ENCODE measurements at places on chromosomes 7 and 10.

GRCh38 chr7:27192546-27193334 is 7.2 kb downstream of the HOXA13 start:
- no peak for DNase-seq

GRCh38 chr7:13067036-13067435 is 379.6 kb downstream of the ARL4A start:
- no peak for DNase-seq

- no peak for DNase-seq
Measured at GRCh38 chr10:17144032-17144431, 14.4 kb upstream of the CUBN start.

DNA sequence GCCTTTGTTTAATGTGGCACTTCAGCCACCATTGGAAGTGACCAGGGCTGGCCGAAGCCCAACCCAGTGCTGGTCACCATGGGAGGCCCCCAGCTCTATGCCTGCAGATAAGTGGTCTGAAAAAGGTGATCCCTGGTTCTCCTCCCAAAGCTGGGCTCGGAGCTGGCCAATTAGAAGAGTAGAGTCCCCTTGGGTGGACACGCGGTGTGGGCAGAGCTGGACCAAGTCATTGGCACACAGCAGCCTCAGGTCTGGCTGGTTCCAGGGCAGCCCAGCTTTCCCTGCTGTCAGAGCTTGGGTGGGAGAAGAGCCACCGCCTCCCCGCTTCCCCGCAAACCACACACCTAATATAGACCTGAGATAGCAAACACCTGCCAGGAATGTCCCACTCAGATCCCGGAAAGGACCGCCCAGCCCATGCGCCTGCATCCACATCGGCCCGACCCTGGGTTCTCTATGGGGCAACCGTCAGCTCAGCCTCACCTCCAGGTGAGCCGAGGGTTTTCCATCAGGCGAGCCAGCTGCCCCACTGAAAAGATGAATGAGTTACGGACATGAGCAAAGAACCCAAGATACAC is 84.3 kb downstream of the TCERG1L start:
- DNase-seq: no peak

GRCh38 chr10:112465299-112465883 is 18.4 kb downstream of the VTI1A start:
- DNase-seq: no peak

GRCh38 chr7:55514546-55515265 is 57.6 kb downstream of the VOPP1 start:
- DNase-seq: no peak

GRCh38 chr7:22633954-22634474 is 93.0 kb upstream of the IL6 start:
- no peak for DNase-seq

GRCh38 chr10:123252779-123253178 is 98.6 kb downstream of the BUB3 start:
- DNase-seq: no peak

GRCh38 chr10:102701272-102701671 is 12.9 kb downstream of the ARL3 start:
- DNase-seq: no peak

GRCh38 chr10:43202657-43203447 is 64.0 kb downstream of the RASGEF1A start:
- peak; percentile 26 for DNase-seq

DNA sequence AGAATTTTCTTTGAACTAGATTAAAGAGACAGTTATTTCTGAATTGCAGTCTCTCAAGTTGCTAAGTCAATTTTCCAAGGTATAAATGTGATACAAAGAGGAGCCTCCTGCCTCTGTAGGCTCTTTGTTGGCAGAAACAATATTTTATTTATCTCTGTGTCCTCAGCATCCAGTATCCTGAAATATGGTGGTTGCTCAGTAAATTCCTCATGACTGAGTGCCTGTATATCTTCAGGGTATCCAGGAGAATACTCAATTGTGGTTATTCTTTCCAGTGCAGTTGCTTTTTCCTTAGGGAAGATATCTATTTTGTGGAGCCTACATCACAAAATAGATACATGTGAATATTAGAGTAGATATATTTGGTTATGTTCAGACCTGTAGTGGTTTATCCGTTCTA is 144.8 kb upstream of the FERD3L start:
- no peak for DNase-seq

GRCh38 chr10:114094795-114095194 is 51.1 kb downstream of the ADRB1 start:
- DNase-seq: no peak

- DNase-seq: no peak
Measured at GRCh38 chr10:91613411-91614187, 19.3 kb downstream of the PPP1R3C start.

DNA sequence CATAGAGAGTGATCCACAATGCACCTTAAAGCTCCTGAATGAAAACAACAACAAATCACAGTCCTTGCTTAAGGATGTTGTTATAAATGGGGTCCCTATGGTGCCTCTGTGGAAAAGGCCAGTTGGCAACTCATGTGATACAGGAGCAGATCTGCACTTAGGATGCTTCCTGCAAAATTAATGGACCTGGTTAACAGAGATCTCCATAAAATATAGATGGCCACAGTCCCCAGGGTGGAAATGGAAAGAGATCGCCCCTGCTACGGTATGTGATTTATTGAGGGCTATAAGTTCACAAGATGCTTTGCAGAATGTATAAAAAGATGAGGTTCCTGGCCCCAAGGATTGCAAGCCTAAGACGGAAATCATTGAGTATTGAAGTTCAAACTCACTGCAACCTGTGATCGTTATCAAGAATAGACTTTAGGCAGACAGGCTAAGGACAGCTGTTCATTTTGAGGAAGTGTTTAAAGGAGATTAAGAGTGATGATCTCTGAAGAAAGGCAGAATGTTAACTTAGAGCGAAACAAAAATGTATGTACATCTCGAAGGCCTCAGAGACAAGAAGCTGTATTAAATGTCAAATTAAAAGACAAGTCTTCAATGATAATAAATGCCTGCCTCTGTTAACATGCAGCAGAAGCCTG is 174.1 kb upstream of the PLPP4 start:
- DNase-seq: no peak

DNA sequence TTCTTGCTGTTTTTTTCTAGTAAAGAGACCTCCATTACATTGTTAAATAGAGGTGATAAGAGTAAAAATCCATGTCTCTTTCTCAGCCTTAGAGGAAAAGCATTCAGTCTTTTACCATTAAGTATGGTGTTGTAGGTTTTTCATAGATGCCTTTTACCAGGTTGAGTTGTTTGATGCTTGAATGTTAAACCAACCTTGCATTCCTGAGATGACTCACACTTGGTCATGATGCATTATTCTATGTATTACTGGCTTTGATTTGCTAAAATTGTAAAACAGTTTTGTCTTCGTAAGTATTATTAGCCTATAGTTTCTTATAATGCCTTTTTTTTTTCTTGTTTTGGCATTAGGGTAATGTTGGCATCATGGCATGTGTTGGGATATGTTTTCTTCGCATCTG is 90.0 kb downstream of the ANKRD61 start:
- no peak for DNase-seq

- no peak for DNase-seq
Measured at GRCh38 chr7:93895859-93896600, 5.5 kb upstream of the TFPI2 start.

Data from progenitor cell of endocrine pancreas (in vitro differentiated cells).